ENCODE measurements at places on chromosomes 7 and 10.
A peak's percentile ranks its signal among the peaks of the same experiment; 100 is the strongest.

- no peak for DNase-seq
Observed at GRCh38 chr10:52965938-52966401, 193.4 kb upstream of the MBL2 start.

DNA sequence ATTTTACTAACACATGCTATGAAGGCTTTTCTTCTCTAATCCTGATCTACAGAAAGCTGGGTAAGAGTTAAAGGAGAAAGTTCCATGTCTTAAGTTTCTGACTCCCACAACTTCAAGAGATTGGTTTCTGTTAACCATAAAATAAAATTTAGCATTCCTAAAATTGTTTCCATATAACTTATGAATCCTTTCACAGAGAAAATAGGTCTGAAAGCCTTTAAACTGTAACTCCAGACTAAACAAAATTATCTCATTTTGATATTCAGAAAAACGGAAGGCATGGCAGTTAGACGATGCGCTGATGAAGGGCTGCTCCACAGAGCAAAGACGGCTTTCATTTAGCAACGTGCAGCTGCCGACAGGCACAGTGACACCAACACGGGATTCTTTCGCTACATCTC is 133.3 kb downstream of the SLC25A13 start:
- no peak for DNase-seq

GRCh38 chr10:33192190-33192589 is 142.3 kb downstream of the NRP1 start:
- DNase-seq = no peak

DNA sequence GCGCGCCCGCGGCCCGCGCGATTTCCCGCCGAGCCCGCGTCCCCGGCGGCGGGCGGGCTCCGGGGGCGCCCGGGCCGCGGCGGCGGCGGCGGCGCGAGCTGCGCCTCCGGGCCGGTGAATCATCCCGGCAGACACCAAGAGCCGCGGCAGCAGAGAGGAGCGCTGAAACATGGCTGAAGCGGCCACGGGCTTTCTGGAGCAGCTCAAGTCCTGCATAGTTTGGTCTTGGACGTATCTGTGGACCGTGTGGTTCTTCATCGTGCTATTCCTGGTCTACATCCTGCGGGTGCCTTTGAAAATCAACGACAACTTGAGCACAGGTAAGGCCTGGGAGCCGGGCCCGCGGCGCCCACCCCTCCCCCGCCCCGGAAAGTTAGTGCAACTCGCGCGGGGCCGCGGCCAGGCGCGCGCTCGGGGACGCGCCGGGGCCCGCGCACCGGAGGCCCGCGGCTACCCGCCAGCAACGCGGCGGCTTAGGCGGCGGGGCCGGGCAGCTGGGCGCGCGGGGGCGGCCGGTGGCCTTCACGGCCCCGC is at the start of gene ST7:
Gene ST7, plus strand, starts transcription at position 130 of the 534 bp plus-strand sequence. Its CDS starts 40 bp downstream, at position 170.
- DNase-seq = peak; percentile 63

- no peak for DNase-seq
Observed at GRCh38 chr7:131370523-131370968, 42.9 kb downstream of the MKLN1 start.

DNA sequence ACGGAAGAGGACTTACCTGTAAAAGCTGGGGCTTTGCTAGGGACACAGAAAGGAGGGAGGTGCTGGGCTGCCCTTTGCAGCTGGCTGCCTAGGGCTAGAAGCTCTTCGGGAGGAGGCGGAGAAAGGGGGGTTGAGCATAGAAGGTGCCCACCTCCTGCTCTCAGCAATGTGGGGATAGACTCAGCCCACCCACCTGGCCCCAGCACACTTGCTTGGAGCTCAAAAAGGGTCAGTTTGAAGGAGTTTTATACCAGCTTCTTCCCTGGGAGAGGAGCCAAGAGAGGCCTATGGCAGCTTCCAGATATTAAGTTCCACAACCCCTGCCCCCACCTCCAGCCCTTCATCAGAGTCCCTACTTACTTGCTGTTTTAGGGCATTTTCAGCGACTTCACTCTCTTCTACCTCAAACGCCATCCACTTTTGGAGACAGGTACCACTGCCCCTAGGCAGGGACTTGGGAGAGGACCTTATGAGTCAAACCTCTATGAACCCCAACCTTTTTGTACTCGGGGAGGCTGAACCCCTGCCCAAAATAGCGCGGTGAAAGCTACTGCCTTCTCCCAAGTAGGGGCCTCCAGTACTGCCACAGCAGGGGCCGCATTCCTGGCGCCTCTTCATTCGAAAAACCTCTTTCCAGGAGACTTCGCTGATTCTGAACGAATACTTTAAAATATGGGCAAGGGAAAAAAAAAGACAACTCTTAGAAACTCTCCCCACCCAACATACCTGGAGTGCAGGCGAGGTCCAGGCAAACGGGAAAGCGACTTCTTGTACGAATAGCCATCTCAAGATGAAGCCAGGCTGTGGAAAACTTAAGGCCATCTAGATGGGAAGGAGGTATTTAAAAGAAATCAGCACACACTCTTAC is 1.2 kb upstream of the EVX1 start:
- DNase-seq = no peak

DNA sequence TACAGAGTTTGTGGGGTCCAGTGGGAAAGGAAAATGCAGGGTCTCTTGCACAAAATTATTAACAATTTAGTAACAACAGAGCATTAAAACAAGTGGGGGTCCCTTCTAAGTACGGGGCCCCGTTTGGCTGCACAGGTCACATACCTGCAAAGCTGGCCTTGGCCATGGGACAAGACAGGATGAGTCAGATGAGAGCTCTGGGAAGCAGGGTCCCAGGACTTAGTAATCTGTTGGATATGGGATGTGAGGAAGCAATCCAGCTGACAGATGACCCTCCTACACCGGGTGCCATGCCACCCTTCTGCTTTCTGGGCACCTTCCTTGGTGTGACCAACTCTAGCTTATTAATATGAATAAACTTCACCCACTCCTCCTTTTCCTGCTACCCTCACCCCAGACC is 3.2 kb upstream of the DUSP5 start:
- DNase-seq = no peak

DNA sequence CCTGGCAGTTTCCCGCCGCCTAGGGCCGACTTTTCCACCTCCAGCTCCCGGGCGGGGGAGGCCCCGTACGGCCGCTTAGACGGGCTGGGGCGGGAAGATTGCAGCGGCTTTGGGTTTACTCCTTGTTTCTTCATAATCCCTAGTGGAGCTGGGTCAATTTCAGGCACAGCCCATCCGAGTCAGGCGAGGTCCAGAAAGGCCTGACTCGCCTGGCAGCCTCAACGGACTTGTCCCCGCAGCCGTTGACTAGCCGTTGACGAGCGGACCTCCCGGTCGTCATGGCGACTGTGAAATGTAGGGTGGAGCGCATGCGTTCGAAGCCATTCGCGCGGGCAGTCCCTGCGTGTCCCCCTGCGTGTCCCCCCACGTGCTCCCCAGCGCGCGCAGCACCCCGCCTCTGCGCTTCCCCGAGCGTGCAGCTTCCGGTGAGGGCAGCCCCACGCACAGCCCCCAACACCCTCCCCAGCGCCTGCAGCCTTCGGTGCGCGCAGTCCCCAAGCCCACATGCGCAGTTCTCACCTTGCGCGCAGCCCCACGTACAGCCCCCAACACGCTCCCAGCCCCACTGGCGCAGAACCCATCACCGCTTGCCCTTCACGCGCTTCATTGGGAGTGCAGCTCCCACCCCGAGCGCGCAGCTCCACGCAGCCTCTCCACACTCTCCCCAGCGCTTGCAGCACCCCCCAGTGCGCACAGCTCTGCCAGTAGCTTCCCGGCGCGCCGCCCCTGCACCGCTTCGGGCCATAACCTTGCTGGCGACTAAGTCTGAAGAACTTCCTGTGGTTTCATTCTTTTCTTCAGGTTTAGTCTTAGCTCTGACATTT is 67.8 kb downstream of the TBX20 start:
- peak; percentile 36 for DNase-seq

DNA sequence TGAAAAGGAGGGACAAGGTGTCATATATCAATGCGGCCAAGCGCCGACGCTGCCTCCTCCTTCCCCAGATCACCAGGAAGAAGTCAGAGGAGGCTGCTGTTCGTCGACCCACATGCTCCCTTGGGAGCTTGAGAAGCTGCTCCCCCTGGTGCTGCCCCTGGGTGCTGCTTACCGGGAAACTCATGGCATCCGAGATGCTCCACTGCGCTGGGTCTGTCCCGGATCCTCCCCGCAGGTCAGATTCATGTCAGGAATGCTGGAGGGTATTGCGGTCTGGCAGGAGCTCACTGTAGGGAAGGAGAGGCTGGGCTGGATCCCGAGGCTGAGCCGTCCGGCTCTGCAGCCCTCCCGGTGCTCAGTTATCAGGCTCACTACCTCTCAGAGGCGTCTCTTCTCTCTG is 123.7 kb upstream of the FAM20C start:
- DNase-seq = no peak

DNA sequence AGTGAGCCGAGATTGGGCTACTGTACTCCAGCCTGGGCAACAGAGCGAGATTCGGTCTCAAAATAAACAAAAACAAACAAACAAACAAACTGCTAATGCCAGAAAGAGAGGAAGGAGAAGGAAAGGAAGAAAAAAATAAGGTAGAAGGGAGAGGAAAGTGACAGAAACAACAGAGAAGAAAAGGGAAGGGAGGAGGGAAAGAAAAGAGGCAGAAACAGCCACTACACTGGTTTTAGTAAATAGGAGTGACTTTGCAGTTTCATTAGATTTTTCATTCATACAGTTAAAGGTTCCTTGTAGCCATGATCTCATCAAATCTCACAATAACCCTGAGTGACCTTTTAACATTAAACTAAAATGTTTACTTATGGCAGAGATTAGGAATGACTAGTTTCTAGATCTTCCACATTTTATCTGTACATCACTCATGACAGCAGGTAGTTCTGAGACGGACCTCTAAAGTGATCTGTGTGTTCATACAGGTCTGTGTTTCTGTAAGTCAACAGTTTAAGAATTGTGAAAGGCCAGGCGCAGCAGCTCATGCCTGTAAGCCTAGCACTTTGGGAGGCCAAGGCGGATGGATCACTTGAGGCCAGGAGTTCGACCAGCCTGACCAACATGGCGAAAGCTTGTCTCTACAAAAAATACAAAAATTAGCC is 191.3 kb upstream of the KLF14 start:
- DNase-seq = no peak

- DNase-seq = no peak
Observed at GRCh38 chr10:66637273-66638036, 288.4 kb upstream of the LRRTM3 start.

DNA sequence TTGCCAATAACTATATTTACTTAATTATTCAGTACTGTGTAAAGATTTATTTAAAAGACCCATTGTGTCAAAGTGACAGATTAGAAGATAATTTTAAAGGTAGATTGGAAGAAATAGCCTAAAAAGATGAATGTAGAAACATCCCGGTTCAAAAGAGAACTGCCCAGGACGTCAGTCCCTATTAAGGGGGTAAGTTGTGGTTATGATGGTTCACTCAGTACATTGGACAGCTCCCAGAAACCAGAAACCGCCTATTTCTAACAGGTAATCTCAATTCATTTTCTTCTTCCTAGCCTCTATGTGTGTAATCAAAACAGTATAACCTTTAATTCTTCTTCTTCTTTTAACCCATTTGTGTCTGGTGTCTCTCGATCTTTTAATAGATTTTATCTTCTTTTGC is 1.5 kb upstream of the FERD3L start:
- no peak for DNase-seq

GRCh38 chr7:95472581-95473161 is 13.1 kb upstream of the ASB4 start:
- no peak for DNase-seq

DNA sequence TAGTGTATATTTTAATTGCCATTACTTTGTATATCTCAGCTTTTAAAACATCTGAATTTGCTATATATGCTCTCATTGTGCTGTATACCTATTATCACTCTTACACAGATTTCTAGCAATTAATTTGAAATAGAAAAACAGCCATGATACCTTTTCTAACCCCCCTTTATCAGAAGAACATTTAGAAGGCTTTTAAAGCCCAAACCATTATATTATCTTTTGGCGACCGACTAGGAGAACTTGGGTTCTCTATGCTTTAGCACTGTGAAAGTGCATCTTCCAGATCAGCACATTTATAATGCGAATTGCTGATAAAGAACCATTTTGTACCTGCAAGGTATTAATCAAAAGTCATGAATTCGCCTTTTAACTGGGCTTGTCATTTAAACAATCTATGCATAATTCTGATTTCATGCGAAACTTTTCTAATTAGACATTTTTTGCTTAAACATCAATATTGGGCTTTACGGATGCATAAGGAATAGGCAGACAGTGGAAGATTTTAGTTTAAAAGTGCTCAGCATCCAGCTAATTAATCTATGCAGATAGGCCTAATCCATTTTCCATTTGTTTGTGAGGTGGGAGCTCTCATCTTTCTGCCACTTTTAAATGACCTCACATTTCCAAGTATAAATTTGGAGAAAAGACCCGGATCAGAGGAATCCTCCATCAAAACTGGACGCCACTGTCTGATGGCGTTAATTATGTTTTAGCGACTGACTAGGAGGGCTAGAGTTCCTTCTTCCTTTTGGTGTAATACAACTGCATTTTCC is 1.2 kb upstream of the MLLT10 start:
- no peak for DNase-seq

- DNase-seq = no peak
Observed at GRCh38 chr7:46450886-46451285, 529.8 kb upstream of the IGFBP3 start.

DNA sequence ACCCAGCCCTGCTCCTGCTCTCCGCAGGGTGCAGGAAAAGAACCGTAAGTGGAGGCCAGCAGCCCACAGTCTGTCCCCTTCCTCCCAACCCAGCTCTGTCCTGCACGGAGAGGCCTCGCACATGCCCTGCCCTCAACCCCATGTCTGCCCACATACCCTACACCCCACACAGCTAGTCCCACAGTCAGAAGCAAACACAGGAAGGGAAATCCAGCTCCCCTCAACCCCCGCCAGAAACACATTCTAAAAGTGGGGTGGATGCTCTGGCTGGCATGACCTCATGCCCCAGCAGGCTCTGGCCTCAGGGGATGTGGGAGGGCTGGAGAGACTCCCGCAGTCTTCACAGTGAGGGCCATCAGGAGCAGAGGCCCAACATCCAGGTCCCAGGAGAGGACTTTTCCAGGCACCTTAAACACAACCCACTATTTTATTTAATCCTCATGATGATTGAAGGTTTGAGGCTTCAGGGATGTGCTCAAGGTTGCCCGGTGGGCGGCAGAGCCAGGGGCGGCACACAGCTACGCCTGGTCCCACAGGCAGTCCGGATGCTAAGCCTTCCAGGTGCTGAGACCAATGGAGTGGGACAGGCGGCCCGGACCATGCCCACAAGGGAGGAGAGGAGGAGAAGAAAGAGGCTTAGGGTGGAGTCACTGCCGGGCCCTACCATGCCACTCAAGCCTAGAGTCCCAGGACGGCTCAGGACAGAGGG is 29.9 kb downstream of the CALML5 start:
- DNase-seq = no peak

DNA sequence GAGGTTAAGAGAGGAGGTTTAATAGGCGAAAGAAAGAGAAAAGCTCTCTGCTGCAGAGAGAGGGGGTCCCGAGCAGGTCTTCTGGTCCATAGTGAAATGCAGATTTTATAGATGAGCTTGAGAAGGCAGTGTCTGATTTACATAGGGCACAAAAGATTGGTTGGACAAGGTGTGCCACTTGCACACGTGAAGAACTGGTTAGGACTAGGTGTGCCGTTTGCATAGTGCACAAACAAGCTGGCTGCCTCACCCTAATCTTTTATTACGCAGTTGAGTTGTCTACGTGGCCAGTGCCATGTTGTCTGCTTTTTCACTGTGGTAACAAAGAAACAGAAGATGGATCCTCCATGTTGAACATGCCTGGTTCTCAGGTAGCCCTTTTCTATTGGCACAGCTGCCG is 82.6 kb downstream of the AMPH start:
- no peak for DNase-seq

- DNase-seq = no peak
Observed at GRCh38 chr7:140247559-140247958, 70.8 kb upstream of the KDM7A start.

Measured in NCI-H510A treated with DMSO at 0.1 percent for 48 hours (cell line).